ENCODE measurements at places on chromosomes 11 and 22.

DNA sequence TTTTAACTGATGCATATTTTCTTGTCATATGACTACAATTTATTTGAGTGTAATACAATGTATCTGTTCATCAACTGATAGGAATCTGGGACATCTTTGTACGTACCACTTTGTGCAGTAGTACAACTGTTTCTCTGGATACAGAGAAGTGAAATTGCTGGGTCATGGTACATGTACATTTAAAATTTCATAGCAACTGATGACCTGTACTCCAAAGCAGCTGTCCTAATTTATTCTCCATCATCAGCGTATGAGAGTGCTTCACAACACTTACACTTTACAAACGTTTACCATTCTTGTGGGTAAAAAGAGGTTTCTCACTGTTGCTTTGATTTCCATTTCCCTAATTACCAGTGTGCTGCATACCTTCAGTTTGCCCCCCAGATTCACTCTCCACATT lies 552.8 kb upstream of the CADM1 start:
- DNase-seq = no peak

- DNase-seq = peak; percentile 28
Observed at GRCh38 chr11:17013548-17014320, 480 bp downstream of the PLEKHA7 start.

DNA sequence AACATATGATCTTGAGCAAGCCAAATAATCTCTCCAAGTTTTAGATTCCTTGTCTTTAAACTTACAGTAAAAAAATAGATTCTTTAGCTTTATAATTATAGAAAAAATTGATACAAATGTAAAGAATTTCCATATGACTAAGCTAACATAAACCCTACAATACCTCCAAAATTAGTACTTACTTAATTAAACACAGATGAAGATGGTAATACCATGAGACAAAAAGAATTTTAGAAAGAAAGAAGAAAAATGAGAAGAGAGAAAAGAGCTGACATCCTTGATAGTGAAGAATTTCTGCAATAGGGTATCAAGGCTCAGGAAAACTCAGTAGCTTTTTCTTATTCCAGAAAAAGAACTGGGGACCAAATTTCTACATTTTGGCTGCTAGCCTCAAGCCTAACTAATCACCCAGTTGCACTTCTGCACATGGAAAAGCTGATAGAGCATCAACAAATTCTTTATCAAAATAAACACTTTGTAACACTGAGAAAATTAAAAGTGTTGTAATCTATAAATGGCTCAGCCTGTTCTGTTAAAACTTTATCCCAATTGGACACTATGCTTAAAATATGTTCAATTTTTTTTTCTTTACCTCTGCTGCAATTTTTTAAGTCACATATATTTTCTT lies 24.7 kb upstream of the SOX6 start:
- no peak for DNase-seq

GRCh38 chr22:36125434-36125833 lies 35.1 kb downstream of the APOL3 start:
- DNase-seq = no peak

DNA sequence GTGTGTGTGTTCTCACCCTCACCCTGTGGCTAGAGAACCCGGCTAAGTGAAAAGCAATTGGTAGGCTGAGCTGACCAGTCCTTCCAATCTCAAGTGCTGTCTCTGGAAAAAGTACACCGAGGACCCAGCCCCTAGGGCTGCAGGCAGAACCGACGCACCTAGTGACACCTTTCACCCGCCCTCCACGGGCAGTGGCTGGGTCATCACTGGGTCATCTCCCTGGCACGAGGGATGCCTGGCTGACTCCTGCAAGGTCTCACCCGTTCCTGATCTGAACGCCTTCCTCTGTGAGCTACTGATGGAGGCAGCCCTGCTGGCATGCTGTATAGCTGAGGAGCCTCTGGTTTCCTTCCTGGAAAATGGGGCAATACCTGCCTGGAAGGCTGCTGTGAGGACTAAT lies 311.5 kb downstream of the NTM start:
- no peak for DNase-seq

DNA sequence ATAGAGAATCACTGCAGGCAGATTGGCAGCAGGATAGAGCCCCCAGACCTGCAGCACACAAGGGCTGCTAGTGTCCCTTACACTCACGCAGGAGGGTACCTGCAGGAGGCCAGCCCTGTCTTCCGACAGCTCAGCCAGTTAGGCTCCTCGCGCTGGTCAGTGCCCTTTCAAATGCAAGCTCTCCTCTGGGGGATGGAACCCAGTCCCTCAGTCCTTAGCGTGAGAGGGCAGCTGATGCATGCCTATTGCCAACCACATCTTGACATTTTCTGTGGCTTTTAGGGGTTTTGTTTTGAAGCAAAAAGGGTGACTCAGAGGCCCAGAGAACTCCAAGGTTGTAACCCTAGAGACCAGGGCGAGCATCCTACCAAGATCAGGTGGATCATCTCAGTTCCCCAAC lies 40.0 kb downstream of the WNT11 start:
- DNase-seq = no peak

DNA sequence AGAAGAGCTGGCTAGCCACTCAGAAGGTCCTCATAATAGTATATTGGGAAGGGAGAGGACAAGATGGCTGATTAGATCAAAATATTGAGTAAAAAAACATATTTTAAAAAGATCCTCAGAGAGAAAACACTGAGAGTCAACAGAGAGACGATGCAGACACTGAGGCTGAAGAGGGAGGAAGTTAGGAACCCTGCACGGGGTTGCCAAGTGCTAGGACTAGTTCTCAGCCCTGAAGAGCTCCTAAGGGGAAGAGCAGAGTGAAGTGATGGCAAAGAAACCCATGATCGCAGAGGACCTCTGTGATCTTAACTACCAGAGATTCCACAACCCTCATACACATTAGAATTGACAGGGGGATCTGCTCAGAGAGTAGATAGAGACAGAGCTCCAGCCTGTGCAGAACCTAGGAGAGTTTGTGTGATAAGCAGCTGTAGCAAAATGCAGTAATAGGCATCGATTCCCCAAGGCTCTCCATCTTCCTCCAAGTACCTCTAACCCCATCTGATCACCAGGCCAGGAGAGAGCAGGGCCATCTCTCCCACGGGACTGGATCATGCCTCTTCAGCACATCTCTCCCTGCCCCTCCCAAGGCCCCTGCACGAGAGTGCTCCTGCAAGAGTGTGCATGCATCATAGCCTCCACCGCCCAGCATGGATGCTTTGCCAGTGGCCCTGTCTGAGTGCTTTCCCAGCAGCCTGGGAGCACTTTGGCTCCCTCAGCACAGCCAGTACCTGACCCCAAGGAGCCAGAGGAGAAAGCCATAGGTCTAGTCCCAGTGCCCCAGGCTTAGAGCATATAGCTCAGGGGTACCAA lies 41.2 kb upstream of the ARL14EP start:
- DNase-seq = no peak

DNA sequence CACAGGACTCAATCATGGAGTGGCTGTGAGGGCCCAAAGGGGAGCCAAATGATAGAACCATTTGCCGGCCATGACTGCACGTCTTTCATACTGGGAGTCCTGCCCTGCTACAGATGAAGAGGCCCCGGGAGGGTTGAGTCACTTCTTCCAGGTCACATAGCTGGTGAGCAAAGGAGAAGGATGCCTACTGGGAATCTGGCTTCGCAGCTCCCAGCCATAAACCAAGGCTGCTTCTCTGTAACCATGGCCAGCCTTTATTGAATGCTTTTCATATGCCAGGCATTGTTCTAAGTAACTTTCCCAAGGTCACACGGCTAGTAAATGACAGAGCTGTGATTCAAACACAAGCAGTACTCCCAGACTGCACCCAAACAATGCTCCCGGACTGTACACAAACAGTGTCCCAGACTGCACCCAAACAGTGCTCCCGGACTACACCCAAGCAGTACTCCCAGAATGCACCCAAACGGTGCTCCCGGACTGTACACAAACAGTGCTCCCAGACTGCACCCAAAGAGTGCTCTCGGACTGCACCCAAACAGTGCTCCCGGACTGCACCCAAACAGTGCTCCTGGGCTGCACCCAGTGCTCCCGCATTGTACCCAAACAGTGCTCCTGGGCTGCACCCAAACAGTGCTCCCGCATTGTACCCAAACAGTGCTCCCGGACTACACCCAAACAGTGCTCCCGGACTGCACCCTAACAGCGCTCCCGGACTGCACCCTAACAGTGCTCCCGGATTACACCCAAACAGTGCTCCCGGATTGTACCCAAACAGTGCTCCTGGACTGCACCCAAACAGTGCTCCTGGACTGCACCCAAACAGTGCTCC lies 89.8 kb downstream of the FBXO7 start:
- no peak for DNase-seq

DNA sequence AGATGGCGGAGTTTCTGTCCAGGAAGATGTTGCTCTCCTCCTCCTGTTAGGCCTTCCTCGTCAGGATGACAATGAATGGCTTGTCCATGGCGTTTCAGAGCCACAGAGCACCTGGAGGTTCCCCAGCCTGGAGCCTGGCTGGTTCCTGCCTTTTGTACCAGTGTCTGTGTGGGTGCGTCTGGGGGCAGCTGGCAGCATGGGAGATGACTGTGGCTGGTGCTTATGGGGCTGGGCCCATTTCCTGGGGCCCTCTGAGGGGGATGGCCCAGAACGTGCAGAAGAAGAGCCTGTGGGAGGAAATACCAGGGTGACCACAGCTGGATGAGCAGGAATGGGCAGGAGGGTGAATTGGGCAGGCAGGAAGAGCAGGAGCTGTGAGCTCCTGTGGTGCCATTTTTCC lies 6.7 kb downstream of the SLC37A2 start:
- DNase-seq = peak; percentile 22

DNA sequence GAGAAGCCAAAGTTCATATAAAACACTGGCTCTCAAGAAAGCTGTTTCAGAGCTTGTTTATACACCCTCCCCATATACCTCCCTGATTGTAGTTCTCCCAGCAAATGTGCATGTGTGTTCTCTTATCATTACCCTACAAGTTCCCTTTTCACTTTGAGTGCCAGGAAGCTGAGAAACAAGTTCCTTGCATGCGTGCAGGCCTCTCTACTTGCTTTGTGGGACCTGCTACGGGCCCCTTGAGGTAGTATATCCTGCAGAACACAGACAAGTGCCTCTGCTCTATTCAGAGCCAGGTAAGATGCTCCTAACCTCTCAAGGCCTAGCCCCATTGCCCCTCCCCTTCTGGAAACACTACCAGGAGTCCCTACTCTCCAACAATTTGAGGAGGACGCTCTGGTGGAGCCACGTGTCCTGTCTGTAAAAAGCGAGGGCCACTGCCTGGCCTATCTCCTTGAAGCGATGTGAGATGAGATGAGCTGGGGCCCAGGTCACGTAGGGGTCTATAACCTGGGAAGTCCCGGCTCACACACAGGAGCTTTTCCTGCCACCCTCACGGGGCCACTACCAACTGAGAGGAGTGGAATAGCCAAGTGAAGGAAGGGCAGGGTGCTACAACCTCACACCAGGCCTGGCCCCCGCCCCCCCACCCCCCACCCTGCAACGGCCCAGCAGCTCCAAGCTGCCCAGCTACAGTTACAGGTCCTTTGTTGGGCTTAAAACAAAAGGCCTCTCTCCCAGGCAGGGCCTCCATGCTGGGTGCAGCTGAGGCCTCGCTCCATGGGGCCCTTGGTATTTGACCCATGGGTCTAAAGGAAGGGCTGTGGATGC lies 2.6 kb upstream of the ATP5MGL start:
- DNase-seq = peak; percentile 78

- DNase-seq = no peak
Observed at GRCh38 chr22:36012332-36012731, 16.3 kb downstream of the RBFOX2 start.

DNA sequence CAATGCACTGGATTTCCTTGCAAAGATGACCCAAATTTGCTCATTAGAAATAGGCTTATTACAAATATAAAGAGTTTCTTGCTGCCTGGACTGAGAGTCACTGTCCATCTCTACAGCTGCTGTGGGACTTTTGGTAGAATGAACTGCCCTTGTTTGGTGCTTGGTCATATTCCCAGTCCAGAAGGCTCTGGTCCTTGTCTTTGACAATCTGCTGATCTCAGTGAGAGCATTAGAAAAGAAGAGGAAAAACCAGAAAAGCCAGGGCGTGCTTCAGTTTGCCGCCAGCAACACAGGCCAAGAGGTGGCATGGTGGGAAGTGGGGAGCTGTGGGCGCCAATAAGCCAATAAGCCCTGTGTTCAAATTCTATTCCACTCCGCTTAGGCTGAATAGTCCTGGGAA lies 48.2 kb upstream of the PARVA start:
- DNase-seq = no peak

- DNase-seq = no peak
Observed at GRCh38 chr11:64192434-64192833, 6.5 kb downstream of the STIP1 start.

- no peak for DNase-seq
Observed at GRCh38 chr11:2528301-2529050, 83.7 kb downstream of the KCNQ1 start.

DNA sequence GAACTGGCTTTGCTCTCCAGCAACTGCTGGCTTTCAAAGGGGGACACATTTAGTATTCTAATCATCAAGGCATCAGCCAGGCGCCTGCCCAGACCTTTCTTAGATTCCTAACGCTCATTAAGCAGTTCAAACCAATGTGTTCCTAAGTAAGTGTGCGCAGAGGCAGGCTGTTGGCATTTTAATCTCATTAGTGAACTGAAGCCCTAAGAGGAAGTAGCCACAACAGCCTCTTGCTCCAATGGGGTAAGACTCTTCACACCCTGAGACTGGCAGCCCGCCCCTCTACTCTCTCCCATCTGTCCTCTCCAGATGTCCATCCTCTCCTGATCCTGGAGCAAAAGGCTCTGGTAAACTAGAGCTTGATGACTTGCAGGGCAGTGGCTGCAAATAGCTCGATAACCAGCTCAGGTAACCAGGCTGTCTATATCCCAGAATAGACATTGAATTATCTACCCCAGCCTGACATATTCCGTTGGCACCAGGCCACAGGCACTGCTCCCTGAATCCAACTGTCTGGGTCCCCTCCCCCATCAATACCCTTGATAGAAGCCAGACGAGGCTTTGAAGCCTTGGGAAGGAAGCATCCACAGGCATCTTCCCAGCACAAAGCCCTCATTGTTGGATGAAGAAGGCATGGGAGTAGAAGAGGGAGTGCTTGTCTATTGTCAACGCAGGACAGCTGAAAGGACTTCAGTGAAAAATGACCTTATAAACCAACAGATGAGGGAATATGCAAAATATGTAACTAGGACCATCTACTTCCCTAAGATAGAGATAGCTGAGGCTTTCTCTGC lies 321.1 kb downstream of the TENM4 start:
- no peak for DNase-seq

- no peak for DNase-seq
Observed at GRCh38 chr11:111035746-111036145, 209.8 kb upstream of the POU2AF2 start.

DNA sequence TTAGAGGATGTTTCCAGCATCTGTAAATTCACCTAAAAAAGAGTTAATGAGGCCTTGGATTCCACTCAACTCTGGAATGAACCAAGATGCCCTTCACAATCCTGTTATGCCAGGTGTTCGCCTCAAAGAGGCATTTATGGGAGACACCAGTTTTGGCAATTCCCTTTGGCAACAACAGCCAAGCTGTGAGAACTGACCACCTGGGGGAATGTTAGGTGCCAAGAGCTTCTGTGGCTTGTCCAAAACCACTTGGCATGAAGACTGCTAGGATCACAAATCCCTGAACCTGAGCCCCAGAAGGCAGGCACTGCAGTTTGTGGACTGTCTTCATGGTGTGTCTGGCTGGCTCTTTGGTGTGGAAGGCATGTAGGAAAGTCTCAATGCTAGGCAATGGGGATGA lies 164.4 kb upstream of the BDNF start:
- DNase-seq = no peak

- no peak for DNase-seq
Observed at GRCh38 chr11:1148752-1149180, 9.0 kb upstream of the MUC5AC start.
